ENCODE measurements at places on chromosomes 7 and 10.
A peak's percentile ranks its signal among the peaks of the same experiment; 100 is the strongest.

DNA sequence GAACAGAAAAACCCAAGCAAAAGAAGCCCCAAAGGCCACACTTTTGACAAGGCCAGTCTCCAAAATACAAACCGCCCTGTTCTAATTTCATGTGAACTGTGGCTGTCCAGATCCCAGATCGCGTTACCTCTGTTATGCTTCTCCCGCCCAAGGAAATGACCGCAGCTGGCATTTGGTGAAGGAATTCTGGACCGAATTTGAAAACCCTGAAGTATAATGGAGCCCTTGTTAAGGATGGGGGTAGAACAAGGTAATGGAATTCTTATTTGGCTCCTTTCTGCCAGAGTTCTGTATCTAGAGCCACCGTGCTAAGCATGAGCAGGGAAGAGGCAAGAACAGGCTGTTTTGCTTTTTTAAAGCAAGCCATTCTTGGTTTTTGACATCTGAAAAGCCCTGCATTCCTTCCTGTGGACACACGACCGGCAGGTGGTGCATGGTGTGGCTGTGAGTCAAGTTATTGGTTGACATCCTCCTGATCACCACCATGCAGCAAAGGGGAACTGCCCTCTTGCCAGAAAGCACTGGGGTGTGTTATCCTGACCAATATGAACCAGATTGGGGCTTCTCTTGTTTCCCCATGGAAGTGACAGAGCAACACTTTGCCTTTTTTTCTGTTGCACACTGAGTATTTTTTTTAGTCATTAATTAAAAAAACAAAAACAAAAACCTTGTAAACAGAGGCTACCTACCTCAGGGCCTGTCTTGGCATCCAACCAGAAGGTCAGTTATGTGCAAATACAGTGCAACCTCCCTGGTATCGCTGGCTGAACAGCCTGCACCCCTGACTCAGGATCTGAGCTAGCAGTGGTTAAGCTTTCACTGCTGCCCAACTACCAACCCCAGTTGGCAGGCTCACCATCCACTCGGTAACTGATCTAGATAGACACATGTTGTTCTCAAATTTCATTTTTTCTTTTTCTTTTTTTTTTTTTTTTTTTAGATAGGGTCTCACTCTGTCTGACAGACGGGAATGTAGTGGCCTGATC is 14.2 kb downstream of the UCMA start:
- DNase-seq, result peak; percentile 50

- DNase-seq, result no peak
These were observed 16.7 kb upstream of the PAPSS2 start for GRCh38 chr10:87642988-87643387.

DNA sequence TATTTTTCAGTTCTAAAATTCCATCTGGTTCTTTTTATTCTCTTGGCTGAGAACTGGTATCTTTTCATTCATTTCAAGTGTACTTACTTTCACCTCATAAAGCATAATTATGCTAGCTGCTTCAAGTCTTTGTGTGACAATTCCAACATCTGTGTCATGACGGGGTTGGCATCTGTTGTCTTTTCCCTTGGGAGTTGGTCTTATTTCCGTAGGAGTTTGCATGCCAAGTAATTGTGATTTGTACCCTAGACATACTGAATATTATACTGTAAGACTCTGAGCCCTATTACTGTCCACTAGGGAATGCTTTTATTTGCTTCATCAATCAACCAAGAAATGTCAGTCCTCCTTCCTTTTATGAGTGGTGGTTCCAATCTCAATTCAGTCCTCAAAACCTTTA is 24.6 kb upstream of the HUS1 start:
- no peak for DNase-seq

- DNase-seq, result peak; percentile 8
These were observed 461 bp upstream of the FIGNL1 start for GRCh38 chr7:50450590-50451032.

GRCh38 chr10:86851328-86852207 is 95.1 kb downstream of the BMPR1A start:
- no peak for DNase-seq

GRCh38 chr7:730501-731439 is 3.7 kb upstream of the PRKAR1B start:
- no peak for DNase-seq

DNA sequence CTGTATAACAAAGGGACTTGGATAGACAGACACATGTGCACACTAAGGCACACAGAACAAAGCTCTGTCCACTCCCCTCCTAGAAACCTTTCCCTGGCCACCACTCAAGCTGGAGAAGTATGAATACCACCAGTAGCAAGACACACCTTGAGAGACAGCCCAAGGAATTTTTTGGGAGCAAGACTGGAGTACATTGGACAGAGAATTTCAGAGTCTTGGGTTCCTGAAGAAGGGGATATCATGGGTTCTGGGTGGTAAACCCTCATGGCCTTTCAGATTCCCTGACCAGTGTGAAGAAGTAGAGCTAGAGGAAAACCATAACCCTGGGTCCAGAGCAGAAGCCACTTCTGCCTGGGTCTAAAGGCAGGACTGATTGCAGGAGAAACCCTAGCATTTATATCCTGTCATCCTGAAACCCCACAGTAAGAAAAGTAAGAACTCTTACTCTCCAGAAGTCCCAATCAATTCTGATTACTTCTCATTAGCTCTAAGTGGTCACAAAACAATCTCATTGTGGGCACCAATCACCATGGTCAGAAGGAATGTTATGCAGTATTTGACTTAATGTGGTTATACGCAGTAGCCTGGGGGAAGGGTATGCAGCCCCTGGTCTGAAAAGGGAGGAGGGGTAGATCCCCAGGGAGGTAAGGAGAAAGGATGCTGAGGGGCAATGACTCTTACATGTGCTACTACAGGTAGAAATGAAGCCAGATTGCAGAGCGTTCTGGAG is 20.4 kb upstream of the MACC1 start:
- DNase-seq, result no peak

DNA sequence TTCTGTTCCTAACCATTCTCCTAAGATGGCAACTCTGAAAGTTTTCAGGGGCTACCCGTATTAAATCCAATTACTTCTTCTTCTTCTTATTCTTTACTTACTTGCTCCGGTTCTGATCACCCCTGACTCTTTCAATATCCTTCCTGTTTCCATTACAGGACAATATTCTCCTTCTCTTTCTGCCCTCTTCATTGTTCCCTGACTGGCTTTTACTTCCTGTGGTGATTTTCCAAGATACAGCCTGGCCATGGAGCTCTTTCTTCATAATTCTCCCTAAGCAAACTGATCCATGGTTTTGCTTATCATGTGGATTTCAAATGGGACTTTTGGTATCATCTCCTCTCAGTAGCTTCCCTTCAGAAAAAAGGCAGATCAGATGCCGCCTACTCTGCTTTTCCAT is 35.4 kb downstream of the CCDC186 start:
- no peak for DNase-seq

All from neural progenitor cell (in vitro differentiated cells).